ENCODE measurements at places on chromosomes 16 and 17.

DNA sequence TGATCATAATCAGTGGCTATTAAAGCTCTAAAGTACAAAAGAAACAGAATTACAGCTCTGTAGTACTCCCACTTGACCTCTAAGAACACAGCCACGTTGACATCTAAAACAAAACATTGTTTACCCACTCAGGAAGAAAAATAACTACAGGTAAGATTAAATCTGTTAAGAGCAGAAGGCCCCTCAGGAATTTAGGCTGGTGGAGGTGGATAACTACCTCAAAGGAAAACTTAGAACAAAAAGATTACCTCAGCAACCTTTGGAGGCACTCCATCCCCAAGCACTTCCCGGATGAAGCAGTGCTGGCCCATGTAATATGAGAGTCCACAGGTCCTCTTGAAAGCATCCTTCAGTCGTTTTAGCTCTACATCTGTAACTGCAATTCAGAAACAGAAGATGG lies 46.7 kb downstream of the USP32 start:
- DNase-seq, result no peak

DNA sequence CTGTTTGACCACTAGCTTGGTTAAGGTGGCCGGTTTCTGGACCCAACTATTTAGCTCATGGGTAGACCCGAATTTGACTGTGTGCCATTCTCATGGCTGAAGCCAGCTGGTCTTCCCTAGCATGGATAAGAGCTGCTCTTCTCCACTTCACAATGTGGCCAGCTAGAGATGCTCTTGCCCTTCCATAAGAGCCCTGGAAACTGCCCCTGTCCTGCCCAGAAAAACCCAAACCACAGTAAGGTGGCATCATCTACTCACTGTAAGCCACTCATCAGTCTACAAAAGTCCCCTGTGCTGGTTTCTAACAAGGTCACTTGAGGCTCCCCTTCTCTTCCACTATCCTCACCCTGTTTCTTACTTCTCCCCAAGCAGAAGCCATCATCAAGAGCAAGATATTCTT lies 165.1 kb downstream of the HS3ST2 start:
- no peak for DNase-seq

DNA sequence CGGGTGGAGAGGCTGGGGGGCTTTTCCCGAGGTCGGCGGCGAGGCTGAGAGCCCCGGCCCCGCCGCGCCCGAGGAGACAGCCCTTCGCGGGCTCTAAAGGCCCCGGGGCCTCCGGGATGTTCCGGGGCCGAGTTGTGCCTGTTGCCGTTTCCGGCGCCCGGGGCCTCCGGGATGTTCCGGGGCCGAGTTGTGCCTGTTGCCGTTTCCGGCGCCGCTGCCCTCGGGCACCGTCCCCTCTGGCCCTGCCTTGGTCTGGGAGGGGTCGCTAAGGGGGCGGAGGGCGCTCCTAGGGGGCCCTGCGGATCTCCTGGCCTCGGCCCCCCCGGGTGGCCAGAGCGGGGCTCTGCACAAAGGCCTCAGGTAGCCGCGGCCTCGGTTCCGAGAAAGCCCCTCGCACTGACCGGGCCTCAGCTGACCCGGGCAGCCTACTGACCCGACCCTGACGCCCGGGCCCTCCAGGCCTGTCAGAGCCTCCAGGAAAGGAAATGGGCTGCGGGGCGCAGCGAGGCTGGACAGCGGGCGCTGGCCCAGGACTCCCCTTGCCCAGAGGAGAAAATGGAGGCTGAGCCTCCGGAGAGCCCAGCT lies 24.2 kb downstream of the ACTG1 start:
- DNase-seq, result no peak

GRCh38 chr17:65182233-65182632 lies 45.1 kb downstream of the RGS9 start:
- DNase-seq, result no peak

DNA sequence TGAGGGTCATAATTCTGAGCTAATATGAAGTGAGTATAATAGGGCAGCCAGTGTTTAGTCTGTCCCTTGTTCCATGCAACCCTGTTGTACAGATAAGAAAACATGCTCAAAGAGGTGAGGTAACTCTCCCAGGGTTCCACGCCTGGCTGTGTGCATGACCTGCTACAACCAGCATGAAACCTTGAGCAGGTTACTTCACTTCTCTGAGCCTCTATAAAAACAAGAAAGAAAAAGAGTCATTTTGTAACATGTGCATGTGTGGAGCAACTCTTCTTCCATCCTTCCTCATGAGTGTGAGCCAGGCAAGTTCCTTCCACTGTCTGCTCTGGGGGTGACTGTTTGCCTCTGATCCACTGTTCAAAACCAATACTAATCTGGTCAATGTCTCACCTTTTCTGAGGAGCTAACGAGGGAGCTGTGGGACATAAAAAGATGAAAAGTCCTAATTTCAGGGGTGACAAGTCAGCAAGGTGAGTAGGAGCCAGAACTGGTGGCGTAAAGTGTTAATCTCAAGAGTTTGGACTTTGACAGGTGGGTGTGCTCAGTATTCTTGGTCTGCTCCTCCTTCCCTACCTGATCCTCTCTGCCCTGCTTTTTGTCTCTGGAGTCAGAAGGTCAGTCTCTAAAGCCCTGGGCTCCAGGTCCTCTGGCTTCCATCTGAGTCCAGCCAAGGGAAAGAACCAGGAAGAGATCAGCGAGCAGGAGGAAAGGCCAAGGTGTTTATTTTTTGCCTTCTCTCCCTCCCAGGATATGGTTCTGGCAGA lies 21.5 kb downstream of the GFOD2 start:
- no peak for DNase-seq

DNA sequence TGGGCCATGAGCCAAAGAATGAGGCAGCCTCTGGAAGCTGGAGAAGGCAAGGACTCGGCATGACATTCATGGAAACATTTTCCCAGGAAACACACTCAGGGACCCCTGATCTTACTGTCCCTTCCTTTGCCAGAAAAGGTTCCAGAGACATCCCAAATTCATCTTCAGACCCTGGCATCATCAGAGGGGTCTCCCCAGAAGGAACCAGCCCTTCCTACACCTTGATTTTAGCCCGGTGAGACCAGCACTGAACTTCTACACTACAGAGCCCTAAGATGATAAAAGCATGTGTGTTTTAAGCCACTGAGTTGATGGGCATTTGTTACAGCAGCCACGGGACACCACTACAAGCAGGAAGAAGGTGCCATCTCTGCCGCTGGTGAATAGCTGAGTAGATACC lies 262.3 kb downstream of the C16orf95 start:
- DNase-seq, result no peak

DNA sequence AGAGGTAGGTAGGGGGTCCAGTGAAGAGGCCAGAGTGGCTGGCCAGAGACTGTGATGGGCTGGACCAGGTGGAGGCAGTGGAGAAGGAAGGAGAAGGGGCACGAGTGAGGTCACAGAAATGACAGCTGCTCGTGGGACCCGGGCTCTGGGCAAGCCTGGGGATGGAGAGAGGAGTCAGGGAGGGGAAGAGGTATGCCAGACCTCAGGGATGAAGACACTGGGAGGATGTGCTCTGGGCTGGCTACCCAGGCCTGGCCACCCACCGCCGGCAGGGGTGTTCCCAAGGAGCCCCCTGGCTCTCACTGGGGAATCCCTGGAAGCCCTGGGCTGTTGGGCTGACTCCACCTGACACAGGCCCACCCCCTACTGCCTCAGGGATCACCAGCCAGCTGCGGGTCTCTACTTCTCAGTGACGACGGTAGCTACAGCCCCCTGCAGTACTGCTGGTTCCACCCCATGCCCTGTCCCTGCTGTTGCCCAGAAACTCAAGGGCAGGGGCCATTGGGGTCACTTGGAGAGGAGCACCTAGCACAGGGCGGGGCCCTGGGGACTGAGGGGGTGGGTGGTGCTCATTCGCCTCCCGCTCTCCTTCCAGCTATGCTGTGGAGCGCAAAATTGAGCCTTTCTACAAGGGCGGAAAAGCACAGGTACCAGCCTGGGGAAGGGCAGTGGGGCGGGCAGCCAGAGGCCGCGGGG lies 1.8 kb downstream of the TBL3 start:
- DNase-seq, result no peak

DNA sequence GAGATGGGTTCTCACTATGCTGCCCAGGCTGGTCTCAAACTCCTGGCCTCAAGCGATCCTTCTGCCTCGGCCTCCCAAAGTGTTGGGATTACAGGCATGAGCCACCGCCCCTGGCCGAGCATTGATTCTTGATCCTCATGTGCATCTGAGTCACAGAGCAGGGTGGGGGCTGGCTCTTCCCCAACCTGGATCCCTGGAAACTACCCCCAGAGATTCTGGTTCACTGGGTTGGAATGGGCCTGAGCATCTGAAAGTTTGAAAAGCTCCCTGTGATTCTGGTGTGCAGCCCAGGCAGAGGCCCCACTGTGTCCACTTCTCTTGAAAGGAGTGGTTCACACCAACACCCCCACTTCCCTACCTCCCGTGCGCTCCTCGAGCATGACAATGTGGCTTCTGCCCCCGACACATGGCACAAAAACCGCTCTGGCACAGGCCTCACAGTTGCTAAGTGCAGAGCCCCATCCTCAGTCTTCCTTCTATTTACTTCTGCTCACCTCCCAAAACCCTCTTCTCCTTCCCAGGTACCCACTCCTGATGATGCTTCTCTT lies 4.6 kb downstream of the QPRT start:
- no peak for DNase-seq

- no peak for DNase-seq
Measured at GRCh38 chr16:46961373-46962353, 11.8 kb downstream of the DNAJA2 start.

- DNase-seq, result no peak
Measured at GRCh38 chr17:1197379-1197778, 17.6 kb upstream of the ABR start.

DNA sequence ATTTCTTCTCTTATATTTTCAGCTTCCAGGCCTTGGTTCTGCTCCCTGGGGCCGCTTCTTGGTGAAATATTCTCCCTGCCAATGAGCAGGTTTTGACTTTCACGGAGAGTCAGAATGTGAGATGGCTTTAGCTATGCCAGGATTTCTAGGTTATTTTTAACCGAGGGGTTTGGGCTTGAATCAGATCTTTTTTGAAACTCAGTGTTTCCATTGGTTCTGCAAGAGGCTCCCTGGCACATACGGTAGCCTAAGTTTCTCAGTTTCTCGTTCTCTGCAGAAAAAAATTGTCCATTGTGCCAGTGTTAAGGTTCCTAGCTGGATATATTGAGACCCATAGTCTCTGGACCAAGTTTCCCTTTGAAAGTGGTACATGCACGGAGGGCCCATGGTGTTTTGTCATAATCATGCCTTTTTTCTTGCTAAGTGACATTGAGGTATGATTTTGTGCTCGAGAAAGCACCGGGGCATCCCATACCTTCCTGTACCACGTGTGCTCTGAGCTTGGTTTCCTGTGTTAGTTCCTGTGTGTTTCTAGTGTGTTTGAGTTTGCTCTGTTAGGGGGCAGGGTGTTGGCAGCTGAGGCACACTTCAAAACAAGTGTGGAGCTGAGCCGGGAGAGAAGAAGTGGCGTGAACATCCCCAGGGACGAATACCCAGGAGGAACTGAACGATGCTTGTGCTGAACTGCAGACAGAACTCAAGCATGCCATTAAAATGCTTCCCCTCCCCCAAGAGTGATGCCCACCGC lies 127.2 kb downstream of the HS3ST3B1 start:
- DNase-seq, result no peak

GRCh38 chr16:56341656-56342399 lies 83.5 kb downstream of the AMFR start:
- no peak for DNase-seq

DNA sequence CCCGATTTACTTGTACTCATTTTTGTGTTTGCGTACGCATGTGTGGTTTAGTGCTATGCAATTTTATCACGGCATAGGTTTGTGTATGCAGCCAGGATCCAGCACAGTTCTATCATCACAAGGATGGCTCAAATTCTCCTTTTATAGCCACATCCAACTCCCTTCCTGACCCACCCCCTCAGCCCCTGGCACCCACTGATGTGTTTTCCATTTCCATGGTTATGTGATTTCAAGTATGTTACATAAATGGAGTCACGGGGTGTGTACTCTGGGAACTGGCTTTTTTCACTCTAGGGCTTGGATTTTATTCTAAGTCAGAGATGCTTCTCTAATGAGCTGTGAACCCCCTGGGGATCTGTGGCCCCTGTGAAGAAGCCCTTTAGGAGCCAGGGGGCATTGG lies 16.8 kb downstream of the IL4R start:
- DNase-seq, result no peak

- no peak for DNase-seq
Measured at GRCh38 chr17:44176257-44176656, 5.8 kb downstream of the ASB16 start.

DNA sequence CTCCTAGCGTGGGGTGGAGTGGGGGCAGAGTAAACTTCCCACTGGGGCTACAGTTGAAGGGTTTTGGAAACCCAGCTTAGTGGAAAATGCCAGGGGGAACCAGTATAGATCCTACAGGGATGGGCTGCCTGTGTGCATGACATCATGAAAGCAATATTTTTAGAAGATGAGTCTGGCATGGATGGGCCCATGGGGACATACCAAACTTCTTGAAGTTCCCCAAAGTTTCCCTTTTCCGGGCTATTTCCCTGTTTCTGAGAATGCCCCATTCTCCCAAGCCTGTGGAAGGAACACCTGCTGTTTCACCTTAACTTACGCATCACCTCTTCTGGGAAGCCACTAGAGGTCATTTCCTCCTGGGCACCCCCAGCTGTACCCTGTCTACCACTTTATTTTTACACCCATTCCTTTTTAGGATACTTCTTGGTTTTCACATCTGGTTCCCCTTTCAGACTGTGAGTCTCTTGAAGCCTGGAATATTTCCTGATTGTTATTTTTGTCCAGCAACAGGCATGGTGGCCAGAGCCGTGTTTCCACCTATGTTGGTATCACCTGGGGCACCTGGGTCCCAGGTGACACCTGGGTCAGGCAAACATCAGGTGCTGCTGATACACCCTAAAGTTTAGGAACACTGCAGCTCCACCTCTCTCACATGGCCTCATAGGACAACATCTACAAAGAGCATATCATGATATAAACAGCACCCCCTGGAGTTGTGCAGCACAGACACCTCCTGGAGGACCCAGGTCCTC lies 9.8 kb downstream of the SOCS3 start:
- DNase-seq, result no peak

- no peak for DNase-seq
Measured at GRCh38 chr16:23227529-23227928, 45.0 kb downstream of the SCNN1G start.

DNA sequence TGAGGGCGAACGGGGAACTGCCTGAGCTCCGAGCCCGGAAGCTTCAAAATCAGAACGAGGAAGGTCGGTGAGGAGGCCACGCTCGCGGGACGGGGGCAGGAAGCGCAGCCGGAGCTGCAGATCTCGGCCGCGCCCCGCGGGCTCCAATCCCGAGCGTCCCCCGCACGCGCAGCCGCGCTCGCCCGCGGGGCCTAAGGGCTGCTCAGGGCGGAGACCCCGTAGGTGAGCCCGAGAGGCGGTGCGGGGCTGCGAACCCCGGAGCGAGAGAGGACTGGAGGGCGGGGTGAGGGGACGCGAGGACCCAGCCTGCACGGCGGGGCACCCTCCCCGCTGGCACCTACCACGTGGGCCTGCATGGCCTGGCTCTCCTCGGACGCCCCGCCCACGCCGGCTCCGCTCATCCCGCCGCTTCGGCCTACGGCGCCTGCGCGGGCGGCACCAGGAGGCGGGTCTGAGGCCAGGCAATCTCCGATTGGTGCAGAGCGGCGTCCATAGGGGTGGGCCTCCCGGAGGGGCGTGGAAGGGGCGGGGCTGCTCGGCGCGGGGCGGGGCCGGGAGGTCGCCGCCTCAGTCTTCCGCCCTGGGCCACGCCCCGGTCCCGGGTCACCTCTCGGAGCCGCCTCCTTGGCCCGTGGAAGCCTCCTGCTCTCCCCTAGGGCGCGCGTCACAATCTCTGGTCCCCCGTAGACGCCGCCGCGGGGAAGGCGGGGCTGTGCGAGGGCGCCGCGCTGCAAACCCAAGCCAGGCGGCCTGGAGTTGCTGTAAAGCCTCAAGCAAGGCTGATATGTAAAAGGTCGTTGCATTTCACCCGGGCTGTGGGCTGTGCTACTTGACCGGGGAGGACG lies 27.8 kb upstream of the METRNL start:
- peak; percentile 96 for DNase-seq
